ENCODE measurements at places on chromosomes 7 and 10.

DNA sequence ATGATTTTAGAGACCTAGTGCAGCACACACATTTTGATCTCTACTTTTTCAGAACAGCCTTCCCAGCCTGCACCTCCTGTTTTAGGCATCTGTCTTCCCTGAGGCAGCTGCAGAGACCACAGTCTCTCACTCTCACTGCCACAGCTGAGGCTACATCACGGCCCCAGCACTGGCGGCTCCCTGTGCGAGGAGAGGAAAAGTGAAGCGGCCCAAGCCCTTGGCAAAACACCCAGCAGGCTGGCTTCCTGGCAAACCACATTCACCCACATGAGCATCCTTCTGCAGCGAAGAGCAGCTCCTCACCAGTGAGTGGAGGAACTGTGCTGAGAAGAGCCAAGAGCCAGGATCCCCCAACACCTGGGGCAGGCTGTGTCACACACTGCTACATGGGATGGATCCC, 14.0 kb downstream of the HUS1 start:
- no peak for DNase-seq

DNA sequence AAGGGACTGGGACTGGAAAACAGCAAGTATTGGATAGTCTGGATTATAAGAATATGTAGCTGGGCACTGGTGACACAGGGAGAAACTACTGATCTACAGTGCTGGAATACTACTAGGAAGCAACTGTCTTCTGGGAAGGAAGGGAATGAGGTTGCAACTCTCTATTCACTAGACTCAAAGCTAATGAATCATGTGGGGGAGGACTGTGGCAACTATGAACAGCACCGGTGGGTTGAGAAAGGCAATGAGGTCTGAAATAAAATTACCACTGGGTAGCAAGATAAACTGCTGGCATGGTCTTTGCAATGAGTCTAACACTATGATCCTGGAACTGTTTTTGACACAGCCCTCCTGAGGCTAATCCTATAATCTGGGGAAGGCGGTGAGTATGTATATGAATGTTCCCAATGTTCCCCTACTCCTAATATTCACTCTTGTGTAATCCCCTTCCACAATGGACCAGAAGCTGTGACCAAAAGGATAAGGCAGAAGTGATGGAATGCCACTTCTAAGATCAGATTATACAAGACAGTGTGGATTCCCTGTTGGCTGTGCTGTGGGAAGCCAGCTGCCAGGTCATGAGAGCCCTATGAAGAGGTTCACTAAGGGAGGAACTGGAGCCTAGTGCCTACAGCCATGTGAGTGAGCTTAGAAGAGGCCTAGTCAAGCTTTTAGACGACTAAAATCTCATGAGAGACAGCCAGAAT, 101.3 kb upstream of the DNAJB12 start:
- no peak for DNase-seq

GRCh38 chr7:44846816-44847508, 925 bp downstream of the H2AZ2 start:
- DNase-seq: no peak

DNA sequence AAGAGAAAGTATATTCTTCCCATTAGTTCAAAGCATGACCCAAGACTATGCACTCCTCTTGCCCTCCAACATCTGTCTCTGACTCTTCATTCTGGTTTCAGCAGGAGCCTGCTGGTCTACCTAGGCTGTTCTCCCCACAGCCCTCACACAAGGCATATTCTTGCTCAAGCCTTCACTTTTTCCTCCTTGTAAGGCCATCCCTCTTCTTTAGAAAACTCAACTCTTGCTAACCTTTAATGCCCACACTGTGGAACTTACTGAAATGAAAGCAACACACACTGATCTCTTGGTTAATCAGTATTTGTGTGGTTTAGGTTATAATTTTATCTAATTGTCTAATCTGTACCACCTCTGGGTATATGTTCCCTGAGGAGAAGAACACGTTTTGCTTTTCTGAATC, 75.8 kb downstream of the PRKCQ start:
- no peak for DNase-seq

DNA sequence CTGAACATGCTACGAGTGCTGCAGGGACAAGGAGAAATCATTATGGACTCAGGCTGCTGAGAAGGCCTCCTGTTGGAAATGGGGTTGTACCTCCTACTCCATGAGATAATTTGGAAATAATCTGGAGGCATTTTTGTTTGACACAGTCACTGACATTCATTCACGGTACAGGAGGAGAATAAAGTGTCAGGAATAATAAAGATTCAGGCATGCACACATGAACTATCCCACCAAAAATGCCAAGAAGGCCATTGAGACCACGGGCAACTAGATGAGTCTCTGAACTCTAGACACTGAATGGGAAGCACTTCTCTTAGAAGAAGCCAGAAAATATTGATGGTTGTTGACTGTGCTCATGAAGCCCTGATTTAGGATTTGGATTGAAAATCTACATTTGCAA, 220.9 kb upstream of the HABP2 start:
- DNase-seq: no peak

DNA sequence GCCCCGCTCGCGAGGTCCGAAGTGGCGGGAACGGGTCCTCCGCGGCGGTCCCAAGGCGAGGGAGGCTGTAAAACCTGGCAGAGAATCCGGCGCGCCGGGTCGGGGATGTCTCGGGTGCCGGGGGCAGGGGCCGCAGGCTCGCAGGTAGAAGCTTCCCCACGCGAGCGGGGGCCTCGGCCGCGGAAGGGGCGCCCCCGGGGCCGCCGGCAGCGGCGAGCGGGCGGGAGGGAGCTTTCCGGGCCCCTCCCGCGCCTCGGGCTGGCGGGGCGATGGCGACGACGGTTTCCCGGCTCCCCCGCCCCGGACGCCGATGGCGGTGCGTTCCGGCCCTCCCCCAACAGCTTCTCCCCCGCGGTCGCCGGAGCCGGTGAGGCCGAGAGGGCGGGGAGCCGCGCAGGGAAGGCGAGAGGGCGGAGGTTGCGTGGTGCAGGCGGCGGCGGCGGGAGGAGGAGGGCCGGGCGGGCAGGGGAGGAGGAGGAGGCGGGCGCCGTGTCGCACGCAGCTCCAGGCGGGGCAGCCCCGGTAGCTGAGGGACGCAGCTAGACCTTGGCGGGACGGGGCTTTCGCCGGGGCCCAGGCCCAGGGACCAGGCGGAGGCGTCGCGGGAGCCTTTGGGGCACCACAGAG, at the start of gene CUL1:
Gene CUL1, plus strand, starts transcription at position 507 of the 627 bp plus-strand sequence. CDS start 31,220 bp downstream, outside the sequence.
- peak; percentile 77 for DNase-seq

Measured in effector CD4-positive, alpha-beta T cell (primary cell).